Naive thymus-derived CD4-positive, alpha-beta T cell (primary cell): ENCODE measurements at places on chromosomes 5 and 9.

DNA sequence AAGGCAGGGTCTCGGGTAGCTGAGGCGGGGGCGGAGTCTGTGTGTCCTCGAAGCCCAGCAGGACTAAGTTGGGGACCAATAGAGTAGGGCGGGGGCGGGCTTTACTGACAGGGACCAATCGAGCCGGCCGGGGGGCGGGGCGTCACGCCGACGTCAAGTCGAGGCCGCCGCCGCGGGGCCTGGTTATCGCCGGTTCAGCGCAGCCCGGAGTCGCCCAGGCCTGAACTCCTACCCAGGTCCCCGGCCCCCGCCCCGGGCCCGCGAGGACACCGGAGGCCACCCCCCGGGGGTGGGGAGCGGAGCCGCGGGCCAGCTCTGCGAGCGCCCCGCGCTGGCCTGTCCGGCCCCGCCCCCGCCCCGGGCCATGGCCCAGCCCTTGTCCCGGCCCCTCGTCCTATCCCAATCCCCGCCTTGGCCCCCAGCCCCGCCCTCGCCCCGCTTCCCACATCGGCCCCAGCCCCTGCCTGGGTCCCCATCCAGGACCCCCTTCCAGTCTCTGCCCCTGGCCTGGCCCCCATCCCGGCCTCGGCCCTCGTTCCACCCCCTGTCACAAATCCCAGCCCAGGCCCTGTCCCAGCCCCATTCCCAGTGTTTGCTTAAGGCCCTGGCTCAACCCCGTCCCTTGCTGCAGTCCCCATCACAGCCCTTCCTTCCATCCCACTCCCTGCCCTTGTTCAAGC is at the start of gene TMEM8B:
TSS of gene TMEM8B (plus strand) at position 145 of the 680 bp plus-strand sequence. CDS start at position 365, 220 bp downstream.
- peak; percentile 88 for DNase-seq

DNA sequence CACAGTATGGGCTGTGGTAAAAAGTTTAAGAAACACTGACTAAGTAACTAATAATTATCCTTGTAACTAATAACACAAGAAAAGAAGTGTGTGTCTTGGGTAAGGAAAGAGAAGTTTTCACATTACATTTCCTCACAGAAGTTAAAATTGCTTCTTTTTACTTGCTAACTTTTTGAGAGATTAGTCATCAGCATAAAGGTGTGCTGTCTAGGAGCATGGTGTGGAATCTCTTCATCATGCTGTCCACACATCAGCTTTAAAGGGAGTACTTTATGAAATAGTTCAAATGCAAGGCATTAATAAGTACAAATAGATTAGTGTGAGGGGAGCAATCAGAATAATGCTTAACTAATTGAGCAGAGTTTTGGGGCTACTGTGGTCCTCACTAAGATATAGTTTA is 29.8 kb downstream of the WDR36 start:
- no peak for DNase-seq

DNA sequence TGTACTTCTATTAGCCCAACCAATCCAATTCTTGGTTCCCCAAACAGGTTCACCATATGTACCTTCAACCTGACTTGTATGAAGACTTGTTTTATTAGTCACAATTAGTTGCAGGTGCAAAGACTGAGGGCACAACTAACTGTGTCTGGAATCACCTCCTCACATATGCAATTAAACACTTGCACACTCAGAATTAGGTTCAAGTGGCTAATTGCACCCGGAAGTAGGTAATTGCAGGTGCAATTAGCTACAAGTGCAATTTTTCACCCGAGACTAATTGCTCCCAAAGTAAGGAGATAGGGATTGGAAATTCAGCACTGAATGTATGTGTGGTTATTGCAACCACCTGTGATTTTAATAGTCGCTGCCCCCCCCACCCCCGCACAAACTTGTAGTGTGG is 338.9 kb downstream of the ZSWIM6 start:
- no peak for DNase-seq

GRCh38 chr9:4226331-4227250 is 73.3 kb downstream of the GLIS3 start:
- DNase-seq, result no peak

- DNase-seq, result no peak
Observed at GRCh38 chr9:126860757-126861466, 473 bp downstream of the ZBTB34 start.

- DNase-seq, result no peak
Observed at GRCh38 chr5:172486912-172487311, 32.6 kb upstream of the SH3PXD2B start.

DNA sequence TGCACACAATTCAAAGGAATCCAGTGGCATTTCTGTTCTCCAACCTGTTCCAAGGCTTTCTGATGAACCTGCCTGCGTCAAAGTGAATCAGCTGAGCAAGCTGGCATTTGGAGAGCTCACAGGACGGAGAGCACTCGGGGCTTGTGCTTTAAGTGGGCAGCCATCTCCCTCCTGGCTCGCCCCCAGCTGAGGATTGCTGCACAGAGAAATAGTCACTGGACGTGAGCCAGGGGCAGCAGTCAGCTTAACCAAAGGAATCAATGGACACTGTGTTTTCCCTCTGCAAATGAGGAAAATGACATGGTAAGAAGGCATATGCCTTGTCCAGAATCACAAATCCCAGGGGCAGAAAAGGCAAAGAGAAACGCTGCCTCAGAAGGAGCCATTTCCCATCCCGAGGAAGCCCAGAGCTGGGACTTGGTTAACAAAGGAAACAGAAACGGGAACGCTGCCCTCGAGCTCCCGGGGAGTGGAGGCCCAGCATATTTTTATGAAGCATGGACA is 299.4 kb downstream of the ZSWIM6 start:
- no peak for DNase-seq

DNA sequence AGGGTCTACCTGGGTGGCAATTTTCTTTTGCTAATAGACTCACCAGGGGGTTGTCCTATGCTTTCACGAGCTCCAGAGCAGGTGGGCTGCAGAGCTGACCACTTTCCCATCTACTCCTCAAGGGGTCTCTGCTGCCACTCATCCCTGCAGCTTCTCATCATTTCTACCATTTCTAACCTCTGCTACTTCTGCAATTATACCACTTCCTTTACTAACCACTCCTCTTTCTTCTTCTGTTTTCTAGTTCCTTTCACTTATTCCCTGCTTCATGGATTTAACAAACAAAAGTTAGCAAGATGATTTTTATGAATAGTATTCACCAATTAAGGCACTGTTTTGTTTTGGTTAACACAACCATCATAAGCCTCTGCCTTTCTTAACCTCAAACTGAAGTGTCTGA is 34.5 kb upstream of the NIPBL start:
- DNase-seq, result no peak

- no peak for DNase-seq
Observed at GRCh38 chr5:6361101-6361500, 17.2 kb downstream of the MED10 start.

- no peak for DNase-seq
Observed at GRCh38 chr5:122683631-122684030, 91.2 kb upstream of the SNX2 start.

DNA sequence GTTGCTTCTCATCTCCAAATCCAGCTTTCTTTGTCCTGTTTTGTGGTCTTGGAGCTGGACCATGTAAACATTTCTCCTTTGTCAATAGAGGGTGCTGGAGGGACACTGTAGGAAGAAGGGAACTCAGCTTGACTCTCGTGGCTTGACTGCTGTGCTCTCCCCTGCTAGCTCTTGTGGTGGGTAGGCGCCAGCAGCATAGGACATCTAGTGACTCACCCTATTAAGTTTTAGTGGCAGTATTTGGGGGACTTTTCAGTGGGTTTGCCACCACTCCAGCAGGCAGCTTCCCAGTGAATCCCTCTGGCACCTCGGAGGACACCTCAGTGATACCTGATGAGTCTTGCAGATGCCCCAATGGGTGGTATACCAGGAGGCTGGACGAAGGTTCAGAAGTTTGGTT is 97.8 kb downstream of the TSSK1B start:
- DNase-seq, result no peak

DNA sequence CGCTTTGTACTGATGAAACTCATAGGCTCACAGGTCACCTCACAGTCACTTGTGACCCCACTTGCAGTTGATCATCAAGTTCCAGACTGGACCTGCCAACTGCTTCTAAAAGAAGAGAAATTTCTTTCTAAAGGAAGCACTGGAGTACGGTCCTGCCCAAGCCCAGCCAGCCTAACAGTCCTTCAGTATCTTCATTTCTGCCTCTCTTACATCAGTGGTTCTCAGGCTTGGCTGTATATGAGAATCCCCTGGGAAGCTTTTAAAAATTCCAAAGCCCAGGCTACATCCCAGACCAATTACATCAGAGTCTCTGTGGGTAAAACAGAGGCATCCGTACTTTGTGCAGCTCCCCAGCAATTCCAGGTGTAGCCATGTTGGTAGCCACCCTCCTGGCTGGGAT is 282.1 kb downstream of the NFIB start:
- no peak for DNase-seq

DNA sequence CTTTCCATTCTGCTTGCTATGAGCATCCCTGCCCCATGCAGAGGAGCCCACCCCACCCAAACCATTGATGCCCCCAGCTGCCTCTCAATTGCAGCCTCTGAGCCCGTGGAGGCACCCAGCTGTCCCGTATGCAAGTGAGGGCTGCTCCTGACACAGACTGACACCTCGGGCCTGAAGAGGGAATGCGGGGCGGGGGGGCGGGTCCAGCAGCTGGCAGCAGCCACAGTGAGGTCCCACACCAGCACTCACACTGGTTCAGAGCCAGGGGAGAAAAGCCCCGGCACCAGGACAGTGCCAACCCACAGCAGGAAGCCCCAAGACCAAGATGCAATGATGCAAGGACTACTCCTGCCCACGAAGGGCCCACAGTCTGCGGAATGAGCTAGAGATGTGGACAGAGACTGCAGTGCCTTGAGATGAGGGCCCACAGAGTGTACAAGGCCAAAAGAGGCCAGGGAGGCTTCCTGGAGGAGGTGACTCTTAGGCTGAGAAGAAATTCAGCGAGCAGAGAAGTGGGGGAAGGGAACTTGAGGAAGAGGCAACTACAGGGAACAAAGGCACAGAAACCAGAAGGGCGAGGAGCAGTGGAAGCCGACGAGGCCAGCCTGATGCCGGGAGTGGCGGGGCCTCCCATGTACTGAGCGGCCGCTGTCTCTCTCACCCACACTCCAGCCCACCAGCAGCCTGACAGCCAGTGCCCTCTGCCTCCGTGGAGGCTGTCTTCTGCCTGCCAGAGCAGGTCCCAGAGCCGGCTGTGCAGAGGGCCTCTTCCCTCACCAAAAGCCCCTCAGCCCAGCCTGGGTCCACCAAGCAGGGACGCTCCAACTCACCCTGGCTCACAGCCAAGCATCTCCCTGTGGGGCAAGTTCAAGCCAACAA is 9.2 kb downstream of the EEIG1 start:
- DNase-seq, result no peak

DNA sequence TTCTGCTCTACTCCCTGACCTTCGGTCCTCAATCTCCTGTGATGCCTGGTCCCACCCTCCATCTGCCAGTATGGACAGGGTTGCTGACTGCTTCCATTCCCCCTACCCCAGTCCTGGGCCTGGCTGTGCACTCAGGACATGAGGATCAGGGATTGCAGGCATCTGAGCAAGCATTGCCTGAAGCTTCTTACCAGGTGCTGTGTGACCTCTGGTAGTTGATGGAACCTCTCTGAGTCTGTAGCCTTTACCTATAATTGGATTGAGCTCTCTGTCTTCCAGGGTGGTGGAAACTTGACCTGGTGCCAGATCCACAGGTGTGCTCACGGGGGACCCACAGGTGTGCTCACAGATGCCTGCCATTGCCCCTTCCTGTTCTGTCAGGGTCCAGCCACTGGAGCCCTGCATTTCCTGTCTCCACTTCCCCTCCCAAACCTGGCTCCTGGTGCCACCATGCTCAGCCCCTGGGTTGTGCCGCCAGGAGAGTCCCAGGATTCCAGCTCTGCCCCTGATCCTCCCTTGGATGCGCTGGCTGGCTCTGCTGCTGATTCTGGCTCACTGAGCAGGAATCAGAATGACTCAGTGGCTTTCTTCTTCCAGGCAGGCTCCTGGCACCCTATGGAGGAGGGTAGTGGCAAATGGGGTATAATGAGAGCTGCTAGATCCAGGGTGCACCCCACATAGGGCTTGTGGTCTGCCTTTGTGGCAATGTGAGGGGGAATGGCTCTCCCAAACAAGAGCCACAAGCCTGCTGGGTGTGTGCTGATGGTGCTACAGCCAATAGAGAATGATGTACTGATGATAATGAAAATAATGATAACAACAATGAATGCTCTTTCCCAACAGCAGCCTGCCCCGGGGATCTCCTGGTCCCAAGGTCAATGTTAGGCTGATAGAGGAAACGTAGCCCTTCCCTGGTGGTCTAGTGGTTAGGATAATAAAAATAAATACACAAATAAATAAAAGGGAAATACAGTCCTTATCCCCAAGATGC is 35.2 kb upstream of the PSD2 start:
- DNase-seq, result no peak

- DNase-seq, result no peak
Observed at GRCh38 chr5:121988488-121988887, 26.7 kb downstream of the SRFBP1 start.
